CD4-positive, alpha-beta T cell treated with Interleukin-6 at 100 ng/mL for 8 hours (primary cell): ENCODE measurements at places on chromosomes 3 and 15.

GRCh38 chr3:186933816-186934215 lies 3.5 kb downstream of the ST6GAL1 start:
- DNase-seq: no peak

- no peak for DNase-seq
Measured at GRCh38 chr3:188469228-188469885, 315.4 kb downstream of the LPP start.

GRCh38 chr3:88010810-88011209 lies 48.0 kb downstream of the CGGBP1 start:
- no peak for DNase-seq

DNA sequence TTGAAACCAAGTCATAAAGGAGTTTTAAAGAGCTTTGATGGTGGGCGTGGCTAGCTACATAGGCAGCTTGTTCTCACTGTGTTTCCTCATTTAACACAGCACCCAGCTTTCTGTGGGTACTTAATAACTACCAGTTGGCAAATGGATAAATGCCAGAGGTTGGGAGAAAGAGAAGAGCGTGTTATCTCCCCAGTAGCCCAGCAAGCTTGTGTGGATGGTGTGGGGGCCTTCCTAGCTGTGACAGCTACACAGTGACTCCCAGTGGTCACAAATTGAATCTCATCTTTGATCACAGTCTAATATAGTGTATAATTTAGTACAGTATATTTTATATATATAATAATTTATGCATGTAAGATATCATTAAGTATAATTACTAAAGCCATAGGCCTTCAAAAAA lies 984.1 kb downstream of the EPHA3 start:
- DNase-seq: no peak

DNA sequence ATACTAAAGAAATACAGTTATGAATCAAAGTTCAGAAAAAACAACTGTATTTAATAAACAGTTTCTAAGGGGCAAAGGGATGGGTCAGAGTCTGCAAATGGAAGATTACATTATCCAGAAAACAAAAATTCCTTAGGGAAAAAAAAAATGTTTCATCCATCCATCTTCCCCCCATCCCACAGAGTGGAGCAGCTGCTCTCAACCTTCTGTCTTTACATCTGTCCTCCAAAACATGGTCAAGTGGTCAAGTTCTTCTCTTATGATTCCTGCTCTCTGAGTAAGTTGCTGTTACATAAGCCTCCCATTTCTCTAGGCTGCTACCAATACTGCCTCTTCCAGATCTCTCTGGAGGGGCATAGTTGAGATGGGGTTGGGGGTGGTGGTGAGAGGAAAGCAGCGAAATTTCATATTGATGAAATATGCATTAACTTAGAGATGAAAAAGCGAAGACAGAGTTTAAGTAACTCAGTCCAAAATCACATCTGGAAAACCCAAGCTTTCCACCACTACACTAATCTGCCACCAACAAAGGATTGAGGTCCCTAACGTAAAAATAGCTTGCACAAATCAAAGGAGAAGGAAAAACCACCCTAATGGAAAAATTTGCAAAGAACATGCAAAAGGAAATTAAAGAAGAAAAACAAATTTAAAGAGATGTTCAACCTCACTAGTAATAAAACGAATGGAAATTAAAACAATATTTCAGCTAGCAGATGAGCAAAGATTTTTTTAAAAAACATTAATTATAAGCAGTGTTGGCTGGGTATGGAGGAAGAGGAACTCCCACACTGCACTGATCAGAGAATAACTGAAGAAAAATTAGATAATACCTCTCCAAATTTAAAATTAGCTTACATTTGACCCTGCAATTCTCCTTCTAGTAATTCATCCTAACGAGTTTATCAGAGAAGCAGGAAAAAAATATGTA lies 109.5 kb downstream of the ST8SIA2 start:
- no peak for DNase-seq

GRCh38 chr15:89728254-89728653 lies 22.8 kb downstream of the MESP1 start:
- DNase-seq: no peak

GRCh38 chr15:51861557-51862359 lies 32.3 kb downstream of the TMOD3 start:
- DNase-seq: peak; percentile 65

DNA sequence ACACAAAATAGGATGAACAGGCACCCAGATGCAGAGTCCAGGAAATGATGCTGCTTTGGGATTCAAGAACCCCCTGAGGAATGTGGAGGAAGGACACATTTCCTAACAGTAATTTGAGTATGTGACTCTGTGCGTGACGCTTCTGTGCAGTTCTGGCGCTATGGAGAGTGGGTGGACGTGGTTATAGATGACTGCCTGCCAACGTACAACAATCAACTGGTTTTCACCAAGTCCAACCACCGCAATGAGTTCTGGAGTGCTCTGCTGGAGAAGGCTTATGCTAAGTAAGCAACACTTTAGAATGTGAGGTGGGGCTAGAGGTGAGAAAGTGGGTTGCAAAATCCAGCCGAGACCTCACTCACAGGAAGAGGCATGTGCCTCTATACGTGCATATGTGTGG lies 28.3 kb downstream of the CAPN3 start:
- DNase-seq: no peak
